ENCODE measurements at places on chromosomes 4 and X.

DNA sequence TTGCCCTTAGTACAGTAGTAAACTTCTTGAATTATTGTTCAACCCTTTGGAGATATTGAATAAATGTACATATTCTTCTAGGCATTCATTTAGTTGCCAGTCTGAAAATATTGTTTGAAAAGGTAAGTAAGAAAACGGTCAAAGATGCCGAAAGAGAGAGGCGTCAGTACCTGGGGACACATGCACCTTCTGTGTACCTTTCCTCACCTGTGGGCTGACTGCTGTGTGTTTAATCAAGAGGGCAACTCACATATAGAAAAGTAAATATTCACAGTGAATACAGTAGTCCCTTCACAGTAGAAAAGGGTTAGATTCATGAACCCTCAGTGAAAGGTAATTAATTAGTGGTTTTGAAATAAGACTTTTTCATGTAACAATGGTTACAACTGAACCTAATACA, 6.9 kb downstream of the ANXA10 start:
- no peak for DNase-seq

- DNase-seq: no peak
Measured at GRCh38 chrX:51899741-51900140, 6.3 kb downstream of the MAGED1 start.

- no peak for DNase-seq
Measured at GRCh38 chr4:1802151-1802715, 9.1 kb downstream of the FGFR3 start.

GRCh38 chr4:155999725-156000124, 46.1 kb upstream of the CTSO start:
- DNase-seq: no peak

DNA sequence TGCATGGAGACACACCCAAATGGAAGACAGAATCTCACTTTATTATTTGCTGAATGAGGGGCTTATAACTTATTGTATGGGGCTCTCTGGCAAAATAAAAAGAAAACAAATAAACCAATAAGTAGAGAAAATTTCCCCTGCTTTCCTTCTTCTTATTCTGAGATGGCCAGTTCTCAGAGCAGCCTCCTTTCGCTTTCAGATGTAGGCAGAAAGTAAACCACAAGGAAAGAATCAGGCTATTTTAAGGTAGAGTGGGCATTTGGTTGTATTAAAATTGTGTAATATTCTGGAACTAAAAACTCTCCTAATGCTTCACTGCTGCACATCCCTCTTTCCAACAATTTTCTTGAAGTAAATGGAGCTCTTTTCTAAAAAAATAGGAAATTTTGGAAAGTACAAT, 241.8 kb downstream of the GALNTL6 start:
- no peak for DNase-seq

GRCh38 chr4:8228319-8229250, 29.5 kb downstream of the SH3TC1 start:
- peak; percentile 31 for DNase-seq

GRCh38 chr4:113278324-113278934, 229.0 kb downstream of the ANK2 start:
- peak; percentile 73 for DNase-seq

DNA sequence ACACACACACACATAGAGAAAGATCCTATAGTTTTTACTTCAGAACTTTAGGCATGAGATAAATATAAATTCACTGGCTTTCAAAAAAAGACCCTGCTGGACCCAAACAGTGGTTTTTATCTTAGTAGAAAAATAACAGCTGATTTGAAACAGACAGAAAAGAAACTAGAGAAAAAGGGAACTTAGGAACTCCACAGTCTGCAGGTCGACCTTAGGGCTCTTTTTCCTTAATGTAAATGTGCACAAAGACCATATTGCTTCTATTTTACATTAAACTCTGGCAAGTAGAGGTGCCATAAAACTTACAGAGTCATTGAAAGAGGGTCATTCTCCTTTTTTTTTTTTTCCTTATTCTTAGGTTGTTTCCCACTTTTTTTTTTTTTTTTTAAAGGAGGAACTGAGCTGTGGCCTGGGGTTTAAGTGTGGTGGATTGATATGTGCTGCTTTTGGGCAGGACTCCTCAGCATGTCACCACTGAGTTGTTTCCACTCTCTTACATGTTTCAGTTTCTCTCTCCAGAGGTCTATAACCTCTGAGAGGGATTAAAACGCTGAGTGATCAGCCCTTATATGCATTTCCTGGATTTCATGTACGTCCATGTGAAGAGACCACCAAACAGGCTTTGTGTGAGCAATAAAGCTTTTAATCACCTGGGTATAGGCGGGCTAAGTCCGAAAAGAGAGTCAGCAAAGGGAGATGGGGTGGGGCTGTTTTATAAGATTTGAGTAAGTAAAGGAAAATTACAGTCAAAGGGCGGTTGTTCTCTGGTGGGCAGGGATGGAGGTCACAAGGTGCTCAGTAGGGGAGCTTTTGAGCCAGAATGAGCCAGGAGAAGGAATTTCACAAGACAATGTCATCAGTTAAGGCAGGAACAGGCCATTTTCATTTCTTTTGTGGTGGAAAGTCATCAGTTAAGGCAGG, 70.8 kb upstream of the PACRGL start:
- no peak for DNase-seq

GRCh38 chr4:51960486-51960885, 59.7 kb downstream of the LRRC66 start:
- DNase-seq: no peak
